ELF-1 (cell line): ENCODE measurements at places on chromosomes 7 and 10.

DNA sequence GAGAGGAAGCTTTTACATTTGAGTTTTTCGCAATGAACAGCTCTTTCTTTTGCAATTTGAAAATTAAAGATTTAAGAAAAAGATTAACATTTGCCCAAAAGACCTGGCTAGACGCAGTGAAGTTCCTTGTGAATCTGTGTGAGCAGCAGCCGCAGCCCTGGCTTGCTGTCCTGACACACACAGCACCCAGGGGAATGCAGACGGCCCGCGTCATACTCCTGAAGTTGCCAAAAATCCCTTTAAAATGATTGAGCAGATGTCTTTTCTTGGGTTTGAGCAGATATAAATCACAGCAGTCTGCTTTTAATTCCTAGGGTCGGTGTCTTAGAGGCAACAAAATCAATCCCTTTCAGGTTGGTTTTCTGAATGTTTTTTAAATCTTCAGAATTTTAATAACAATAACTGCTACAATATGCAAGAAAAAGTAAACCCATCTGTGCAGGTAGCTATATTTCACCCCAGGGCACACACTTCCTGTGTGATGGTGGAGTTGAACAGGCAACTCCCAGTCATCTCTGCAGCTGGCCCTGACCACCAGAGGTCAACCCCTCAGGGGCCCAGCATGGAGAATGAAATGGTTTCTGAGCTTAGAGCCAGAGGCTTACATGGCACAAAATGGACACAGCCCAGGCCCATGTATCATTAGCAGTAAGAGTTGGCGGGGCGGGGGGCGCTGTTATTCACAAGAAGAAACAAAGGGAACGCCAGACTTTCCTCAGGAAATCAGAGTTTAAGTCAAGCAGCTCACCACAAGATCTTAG is 32.2 kb upstream of the TRIL start:
- peak; percentile 54 for DNase-seq

DNA sequence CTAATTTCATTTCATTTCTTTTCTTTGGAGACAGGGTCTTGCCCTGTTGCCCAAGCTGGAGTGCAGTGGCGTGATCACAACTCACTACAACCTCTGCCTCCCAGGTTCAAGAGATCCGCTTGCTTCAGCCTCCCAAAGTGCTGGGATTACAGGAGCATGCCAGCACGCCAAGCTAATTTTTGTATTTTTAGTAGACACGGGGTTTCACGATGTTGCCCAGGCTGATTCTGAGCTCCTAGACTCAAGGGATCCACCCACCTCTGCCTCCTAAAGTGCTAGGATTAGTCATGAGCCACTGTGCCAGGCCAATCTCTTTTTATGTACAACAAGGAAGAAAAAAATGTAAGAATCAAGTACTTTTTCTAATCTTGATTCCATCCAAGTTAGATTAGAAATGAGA is 10.7 kb upstream of the KMT2E start:
- DNase-seq: no peak

- no peak for DNase-seq
Measured at GRCh38 chr10:1483246-1483645, 254.1 kb downstream of the ADARB2 start.

DNA sequence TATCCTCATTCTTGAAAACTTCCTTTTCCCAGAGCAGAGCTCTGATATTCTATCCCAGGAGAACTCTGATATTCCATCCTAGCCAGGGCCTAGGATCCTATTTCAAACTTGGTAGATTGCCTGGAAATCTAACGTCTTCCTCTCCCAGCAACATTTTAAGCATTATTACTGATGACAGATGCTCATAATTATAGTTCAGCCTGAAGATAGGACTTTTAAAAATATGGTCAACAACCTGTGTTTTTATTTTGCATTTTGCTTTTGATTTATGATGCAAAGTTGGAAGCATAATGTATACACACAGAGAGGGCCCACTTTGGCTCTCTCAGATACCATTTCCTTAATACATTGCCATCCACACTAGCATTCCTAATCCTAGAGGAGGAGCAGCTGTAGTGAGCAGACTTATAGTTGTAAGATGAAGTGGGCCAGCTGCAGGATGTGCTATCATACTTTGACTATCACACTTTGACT is 457.4 kb upstream of the TPK1 start:
- no peak for DNase-seq

DNA sequence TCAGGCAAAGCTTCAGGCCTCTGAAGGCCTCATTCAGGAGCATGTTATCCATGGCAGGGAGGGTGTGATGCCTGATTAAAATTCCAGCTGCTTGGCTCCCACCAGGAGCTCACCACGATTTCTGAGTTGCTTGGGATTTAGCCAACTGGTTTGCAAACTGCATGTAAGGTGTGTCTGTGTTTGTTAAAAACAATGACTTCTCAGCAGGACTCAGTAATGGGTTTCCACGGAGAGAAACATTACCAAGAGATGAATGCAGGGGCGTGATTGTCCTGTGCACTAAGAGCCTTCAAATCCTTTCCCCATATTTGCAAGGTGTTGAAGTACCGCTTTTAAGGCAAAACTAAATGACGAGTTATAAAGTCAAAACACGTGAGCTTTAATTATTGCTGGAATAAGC is 88.8 kb upstream of the BTBD16 start:
- no peak for DNase-seq

GRCh38 chr10:72332423-72333111 is 22.2 kb downstream of the DNAJB12 start:
- no peak for DNase-seq

- no peak for DNase-seq
Measured at GRCh38 chr10:109906316-109906715, 17.0 kb downstream of the XPNPEP1 start.
